ENCODE measurements at places on chromosomes 5 and 9.

- peak; percentile 12 for DNase-seq
Observed at GRCh38 chr5:68458416-68459021, 243.0 kb downstream of the PIK3R1 start.

GRCh38 chr5:148897842-148898241 lies 71.4 kb downstream of the ADRB2 start:
- no peak for DNase-seq

- DNase-seq: peak; percentile 87
Observed at GRCh38 chr5:123549256-123549904, 37.4 kb downstream of the CSNK1G3 start.

DNA sequence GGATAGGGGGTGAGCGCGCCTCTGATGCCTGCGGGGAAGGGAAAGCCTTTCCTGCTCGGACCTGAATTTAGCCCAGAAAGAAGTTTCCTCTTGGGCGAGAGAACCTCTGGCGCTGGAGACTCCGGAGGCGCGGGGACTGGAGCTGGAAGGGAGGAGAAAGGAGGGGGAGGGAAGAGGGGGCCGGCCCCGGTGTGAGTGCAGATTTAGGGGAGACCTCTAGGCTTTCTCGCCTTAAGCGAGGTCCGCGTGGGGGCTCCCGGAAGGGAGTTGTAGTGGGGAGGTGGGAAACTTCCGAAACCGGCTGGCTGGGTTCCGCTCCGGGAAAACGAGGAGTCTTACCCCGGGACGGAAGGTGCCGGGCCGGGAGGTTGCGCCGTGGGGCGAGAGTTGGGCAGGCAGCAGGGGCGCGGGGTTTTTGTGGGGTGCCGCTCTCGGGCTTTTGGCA lies 1.3 kb downstream of the PCSK5 start:
- no peak for DNase-seq

GRCh38 chr5:12354686-12355085 lies 450.4 kb upstream of the CTNND2 start:
- DNase-seq: no peak

- no peak for DNase-seq
Observed at GRCh38 chr9:36597412-36598178, 24.9 kb downstream of the MELK start.

- no peak for DNase-seq
Observed at GRCh38 chr5:76978869-76979268, 26.0 kb downstream of the CRHBP start.

DNA sequence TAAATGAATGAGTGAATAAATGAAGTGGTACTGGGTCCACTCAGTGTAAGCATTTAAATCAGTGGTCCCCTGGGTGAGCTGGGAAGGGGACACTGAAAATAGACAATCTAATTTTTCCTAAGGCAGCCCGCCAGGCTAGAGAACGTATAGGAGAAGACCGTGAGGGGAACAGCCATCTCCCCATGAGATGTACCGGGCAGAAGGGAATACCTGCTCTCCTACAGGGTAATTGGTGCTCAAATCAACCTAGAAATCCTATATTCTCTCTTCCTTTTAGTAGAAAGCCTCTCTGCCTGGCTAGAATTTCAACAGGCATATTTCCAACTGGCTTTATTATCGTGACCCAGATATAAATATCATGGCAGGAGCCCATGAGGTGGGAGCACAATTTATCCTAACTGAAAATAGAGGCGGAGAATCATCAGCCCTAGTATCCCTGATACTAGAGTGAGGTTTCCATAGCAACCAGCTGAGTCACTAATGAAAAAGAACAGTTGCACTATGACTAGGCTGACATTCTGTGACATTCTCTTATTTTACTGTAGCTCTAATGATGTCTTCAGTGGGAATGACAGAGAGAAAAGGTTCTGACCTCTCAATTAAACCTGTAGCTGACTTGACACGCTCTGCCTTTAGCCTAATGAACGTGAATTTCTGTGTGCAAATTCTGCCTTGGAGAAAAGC lies 96.5 kb upstream of the CAST start:
- no peak for DNase-seq

DNA sequence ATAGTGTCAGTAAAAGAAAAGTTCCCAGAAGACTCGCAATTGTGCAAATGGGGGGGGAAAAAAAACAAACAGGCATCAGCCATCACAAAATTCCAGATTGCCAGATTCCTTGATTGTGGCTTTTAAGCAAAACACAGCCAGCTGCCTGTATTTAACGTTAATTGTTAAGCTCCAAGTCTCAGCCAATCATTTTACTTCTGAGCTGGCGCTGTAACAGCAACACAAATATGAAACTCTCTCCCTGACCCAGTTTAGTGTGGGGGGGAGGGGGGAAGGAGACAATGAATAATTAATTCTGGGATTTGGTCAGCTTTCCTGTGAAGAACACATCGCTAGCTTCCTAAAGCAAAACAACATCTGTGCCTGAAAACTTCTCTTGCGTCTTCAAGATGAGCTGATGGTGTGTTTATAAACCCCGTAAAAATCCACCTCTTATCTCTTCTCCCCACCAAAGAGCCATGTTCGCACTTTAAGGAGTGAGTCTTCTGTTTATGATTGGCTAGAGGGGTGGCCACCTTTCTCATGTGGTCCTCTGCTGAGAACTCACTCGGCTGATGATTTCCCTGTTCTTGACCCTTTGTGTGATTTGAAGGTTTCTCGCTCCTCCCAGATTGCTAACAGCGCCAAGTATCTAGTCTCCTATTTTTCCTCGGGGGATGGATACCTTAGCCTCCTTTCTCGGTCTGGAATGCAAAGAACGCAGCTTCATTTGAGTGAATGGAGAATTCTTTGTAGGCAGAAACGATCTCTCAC lies 160.2 kb upstream of the DAPK1 start:
- no peak for DNase-seq

GRCh38 chr5:115825948-115826347 lies 9.5 kb upstream of the CDO1 start:
- DNase-seq: no peak

- DNase-seq: no peak
Observed at GRCh38 chr5:137315534-137316345, 183.4 kb downstream of the SPOCK1 start.

GRCh38 chr9:122097679-122098315 lies 4.7 kb upstream of the TTLL11 start:
- no peak for DNase-seq

GRCh38 chr9:4182831-4183230 lies 117.0 kb downstream of the GLIS3 start:
- DNase-seq: no peak

GRCh38 chr5:143192191-143192900 lies 211.1 kb downstream of the NR3C1 start:
- DNase-seq: no peak

DNA sequence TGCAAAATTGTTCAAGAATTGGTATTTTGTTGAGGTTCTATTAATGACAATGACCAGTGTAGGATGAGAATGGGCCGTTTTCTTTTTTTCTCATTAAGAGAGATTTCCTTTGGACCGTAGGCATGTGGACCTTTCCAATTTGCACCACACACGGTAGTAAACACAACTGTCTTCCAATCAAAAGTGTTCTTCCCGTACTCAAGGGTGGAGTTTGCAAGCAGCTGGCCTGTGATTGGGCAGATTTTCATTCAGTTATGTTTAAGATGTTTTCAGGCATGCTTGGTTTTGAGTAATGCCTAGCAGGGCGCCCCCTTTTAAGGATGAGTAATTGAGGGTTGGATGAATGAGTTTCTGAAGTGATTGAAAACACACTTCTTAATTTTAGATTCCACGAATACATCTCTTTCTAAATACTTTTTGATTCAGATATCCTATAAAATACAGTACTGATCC lies 2.5 kb downstream of the KDM3B start:
- peak; percentile 83 for DNase-seq

DNA sequence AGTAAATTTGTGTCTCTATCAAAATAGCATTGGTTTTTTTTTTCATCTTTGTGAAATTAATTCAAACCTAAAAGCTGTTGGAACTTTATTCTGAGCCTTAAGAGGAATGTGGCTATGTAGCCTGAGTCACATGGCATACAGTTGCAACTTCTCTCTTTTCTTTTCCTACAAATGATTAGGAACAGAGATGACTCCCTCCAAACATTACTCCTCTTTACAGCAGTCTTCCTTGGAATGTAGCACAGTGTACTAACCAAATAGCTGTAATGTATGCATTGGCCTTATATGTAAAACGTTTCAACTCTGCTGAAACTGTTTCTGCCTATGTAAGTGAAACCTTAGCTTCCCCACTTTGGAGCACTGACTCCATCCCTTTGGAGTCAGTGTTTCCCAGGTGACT lies 100.9 kb upstream of the MAP1B start:
- no peak for DNase-seq

DNA sequence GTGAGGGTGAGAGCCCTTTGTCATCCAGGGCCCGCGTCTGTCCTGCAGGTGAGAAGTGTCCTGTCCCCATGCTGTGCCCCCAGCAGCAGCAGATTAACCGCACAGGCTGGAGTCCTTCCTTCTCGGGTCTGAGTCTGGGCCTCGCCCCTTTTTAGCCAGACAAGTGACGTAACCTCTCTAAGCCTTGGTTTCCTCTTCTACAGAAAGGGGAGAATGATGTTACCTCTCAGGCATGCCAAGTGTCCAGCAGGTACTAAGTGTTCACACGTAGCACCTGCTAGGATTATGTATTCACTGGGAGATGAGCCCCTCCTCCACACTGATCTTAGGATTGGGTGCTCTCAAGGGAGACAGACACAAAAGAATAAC lies 6.9 kb downstream of the NEURL1B start:
- DNase-seq: no peak

DNA sequence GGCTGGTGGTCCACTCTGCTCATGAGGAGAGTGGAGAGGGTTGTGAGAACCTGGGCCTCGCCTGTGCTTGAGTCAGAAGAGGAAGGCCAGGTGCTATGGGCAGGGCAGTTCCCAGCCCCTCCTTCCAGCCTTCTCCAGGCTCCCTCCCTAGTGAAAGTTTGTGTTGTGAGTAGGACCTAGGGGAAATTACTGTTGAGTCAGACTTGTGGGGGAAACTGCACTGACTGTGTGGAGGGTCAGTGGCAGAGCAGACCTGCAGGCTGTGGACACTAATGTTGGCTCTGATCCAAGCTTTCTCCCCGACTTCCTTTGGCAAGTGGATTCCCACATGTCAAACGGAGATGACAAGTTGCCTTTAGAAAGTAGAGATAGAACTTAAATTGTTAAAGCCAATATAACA lies 102.6 kb downstream of the ARHGAP26 start:
- no peak for DNase-seq

GRCh38 chr5:149323621-149324205 lies 21.6 kb upstream of the GRPEL2 start:
- DNase-seq: no peak

DNA sequence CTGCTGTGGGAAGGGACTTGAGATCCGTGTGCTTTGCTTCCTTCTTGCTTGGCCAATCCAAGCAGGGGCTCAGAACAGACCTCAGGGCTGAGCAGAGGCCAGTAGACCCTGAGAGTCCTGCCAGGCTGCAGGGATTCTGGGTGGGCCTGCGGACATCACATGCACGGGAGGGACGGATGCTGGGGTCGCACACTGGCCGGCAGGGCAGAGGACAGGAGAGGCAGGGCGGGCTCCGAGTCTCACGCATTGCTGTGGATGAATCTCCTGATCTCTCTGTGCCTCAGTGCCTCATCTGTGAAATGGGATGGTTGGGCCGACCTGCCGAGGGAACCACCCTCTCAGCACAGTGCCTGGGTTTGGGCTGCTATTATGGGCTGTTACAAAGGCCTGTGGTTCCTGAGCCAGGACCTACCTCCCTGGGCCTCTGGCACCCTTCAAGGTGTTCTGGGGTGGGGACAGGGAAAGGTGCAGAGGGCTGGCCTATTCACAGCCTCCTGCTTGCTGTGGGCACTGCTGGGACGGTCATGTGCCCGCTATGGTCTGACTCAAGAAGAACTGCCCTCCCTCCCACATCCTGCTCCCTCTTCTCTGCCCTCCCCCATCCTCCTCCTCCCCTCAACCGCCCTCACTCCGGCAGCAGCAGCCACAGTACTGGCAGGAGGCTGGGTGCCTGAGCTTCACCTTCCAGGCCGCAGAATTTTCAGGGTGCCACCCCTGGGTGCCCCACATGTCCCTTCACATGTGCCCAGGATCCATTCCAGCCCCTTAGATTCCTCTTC lies 43.3 kb downstream of the NCS1 start:
- DNase-seq: no peak

DNA sequence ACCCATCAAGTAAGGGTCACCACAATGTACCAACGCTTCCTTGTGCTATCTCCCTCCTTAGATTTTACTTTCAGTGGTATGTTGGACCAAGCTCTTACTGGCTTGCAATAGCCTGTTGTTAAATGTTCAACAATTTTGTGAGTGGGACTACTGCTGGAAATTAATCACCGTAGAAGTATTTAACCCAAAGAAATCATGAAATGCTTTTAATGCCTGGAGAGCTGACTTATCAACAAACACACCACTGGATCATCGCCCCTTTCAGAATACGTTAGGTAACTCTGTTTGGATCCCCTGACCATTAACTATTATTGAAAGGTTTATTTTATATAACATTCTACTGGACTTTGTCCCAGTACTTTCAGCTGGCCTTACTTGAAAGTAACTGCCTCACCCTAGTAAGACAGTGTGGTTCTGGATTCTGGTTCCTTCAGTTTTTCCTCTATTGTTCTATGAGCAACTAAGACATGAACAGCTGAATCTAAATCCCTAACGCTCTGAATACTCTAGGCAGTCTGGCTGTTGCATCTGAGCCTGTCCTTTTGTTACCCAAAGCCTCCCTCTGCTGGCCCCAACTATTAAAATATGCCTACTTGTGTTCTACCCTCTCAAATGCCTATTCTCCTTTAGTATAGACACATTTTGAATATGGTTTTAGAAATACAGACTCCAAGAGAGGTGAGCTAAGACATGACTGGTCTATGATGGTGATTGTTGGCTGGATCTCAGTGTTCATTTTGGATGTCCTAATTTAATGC lies 1203.4 kb upstream of the DMAC1 start:
- no peak for DNase-seq

GRCh38 chr5:103834216-103834615 lies 271.6 kb upstream of the NUDT12 start:
- no peak for DNase-seq

- no peak for DNase-seq
Observed at GRCh38 chr5:164324239-164324638, 818.8 kb downstream of the MAT2B start.

- DNase-seq: no peak
Observed at GRCh38 chr9:136832581-136832980, 9.7 kb upstream of the AJM1 start.

DNA sequence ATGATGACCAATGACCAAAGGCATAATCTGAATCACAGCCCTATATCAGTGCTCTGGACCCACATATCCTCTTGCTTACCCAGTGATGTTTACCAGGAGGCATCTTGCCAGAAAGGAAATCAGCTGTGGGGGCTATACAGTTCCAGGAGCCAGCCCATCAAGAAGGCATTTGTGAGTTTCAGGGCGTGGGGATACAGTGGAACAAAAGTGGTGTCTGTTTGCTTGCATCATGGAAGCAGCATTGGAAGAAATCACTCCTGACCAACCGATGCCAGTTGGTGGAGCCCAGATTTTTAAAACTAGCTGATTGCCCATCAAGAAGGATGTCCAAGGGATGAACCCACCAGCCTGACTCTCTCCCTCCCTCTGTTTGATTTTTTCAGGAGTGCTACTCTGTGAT lies 106.5 kb upstream of the EGFLAM start:
- no peak for DNase-seq

All from CD4-positive, alpha-beta T cell treated with Interleukin-4 for 4 hours (primary cell).